ENCODE measurements at places on chromosomes 2 and 18.
A peak's percentile ranks its signal among the peaks of the same experiment; 100 is the strongest.

GRCh38 chr2:55490554-55490953 lies 29.0 kb upstream of the CFAP36 start:
- peak; percentile 61 for DNase-seq

- DNase-seq, result no peak
Observed at GRCh38 chr2:19929226-19929625, 27.4 kb upstream of the TTC32 start.

- DNase-seq, result no peak
Observed at GRCh38 chr2:159186462-159186861, 100.0 kb downstream of the WDSUB1 start.

- DNase-seq, result no peak
Observed at GRCh38 chr2:180227461-180227860, 220.4 kb upstream of the CWC22 start.

DNA sequence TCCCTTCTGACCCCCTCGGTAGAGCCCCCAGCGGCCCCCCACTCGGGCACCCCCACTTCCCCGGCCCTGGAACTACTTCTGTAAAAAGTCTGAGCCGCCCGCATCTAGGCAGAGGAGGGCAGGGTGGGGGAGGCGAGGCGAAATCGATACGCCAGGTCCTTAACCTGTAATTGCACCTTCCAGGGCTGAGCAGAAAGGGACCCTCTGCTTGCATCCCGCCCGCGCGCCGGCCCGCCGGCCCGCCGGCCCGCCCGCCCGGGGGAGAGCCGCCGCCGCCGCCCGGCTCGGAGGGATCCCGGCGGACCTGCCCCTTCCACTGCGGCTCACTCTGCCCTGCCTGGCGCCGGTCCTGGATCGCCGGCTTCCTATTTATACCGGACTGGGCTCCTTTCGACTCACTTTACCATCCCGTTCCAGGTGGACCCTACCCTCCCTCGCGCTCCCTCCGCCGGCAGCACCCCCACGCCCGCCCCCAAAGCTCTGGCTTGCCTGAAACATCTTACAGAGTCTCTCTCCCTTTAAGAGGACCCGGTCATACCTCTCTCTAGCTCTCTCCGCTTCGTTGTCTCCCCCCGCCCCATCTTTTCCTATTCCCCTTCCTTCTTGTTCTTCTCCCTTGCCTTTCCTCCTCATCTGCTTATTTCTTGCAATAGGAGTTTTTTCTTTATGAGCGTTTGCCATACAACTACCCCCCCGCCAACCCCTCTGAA lies 797 bp downstream of the KLHL14 start:
- DNase-seq, result no peak

DNA sequence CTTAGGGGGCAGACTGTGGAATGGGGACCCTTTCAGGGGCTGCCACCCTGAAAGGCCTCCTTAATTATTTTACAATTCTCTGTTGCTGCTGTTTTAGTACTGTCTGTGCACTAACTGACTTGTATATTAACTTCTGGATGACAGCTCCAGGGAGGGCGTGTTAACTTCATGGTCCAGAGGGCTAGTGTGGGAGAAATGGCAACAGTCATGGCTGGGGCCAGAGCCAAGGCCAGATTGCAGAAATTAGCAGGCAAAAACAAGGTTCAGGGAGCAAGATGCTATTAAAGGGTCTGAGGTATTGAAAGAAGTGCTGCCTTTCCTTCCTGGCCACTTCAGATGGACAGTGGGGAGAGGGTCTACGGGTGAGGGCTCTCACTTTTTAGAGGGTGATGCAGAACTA lies 9.1 kb downstream of the WIPF1 start:
- no peak for DNase-seq

GRCh38 chr2:119478188-119478977 lies 45.9 kb downstream of the SCTR start:
- DNase-seq, result no peak

GRCh38 chr2:39923455-39923854 lies 144.4 kb upstream of the THUMPD2 start:
- no peak for DNase-seq

DNA sequence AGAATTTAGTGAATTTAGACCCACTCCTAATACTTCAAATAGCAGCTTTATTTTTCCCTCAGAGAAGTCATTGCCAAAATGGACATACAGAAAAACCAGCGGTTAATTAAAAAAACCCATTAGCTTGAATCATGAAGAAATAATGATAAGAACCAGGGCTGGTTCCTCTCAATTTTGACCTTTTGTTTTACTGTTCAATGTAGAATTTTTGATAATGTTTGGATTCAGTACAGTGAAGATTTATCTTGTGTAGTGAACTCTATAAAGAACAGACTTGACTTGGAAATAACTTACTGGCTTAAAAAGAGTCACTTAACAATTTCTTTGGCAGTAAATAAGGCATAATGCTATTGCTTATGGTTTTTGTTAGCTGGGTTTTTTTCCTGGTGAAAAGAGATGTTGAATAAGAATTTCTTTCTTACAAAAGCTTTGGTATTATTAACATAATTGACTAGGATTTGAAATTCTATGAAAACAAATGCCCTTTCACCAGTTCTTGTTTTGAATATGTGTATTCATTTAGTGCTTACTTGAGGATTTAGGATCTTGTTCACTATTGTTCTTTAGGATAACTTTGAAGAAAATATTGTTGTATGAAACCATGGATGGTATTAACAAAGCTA lies 73.4 kb upstream of the ITPRID2 start:
- DNase-seq, result no peak

DNA sequence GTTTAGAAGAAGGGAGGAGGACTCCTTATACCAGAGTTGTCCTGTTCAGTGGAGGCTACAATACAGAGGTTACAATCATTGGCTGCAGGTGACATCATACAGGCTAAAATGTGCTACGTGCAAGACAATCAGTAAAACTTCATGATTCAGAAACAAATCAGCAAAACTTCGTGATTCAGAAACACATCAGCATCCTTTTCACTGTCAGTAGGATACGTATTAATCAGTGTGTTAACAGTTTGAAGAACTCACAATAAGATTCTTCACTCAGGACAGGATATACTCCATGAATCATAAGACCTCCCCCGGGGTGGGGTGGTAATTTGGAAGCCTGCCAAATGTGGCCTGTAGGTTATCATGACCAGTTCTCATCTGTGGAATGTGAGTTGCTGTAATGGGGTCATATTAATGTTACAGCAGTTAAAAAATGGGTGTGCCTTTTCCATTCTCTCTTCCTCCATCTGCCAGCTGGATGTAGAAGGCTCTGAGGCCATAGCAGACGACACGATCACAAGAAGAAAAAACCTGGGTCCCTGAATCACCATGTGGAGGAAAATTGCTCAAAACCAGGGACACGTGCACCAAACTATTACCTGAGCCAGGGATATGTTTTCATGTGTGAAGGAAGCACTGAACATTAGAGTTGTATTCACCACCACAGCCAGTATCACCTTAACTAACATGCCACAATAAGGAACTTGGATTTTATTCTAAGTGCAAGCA lies 134.8 kb upstream of the CREB1 start:
- peak; percentile 94 for DNase-seq

GRCh38 chr2:121907928-121908327 lies 152.5 kb downstream of the TSN start:
- no peak for DNase-seq

- DNase-seq, result peak; percentile 79
Observed at GRCh38 chr2:159516241-159516758, 100.0 kb downstream of the BAZ2B start.

DNA sequence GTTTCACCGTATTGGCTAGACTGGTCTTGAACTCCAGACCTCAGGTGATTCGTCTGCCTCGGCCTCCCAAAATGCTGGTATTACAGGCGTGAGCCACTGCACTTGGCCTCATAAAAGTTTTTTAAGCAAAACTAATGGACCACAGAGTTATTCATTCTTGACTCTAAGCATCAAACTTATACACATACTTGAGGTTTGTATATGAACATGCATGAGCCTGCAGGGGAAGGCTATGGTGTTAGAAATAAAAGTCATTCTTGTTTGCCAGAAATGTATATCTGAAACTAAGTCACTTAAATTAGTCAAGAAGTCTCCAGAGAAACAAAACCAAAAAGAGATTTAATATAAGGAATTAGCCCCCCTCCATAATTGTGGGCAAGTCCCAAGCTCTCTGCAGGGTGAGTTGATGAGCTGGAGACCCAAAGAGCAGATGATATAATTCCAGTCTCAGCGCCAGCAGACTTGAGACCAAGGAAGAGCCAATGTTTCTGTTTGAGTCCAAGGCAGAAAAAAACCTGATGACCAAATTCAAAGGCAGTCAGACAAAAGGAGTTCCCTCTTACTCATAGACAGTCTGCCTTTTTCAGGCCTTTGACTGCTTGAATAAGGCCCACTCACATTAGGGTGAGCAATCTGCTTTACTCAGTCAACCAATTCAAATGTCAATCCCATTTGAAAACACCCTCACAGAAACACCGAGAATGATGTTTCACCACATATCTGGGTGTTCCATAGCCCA lies 69.0 kb upstream of the DSG1 start:
- DNase-seq, result no peak

GRCh38 chr2:116696223-116696622 lies 1118.3 kb upstream of the DDX18 start:
- no peak for DNase-seq

GRCh38 chr2:229256376-229256775 lies 14.7 kb downstream of the PID1 start:
- no peak for DNase-seq

DNA sequence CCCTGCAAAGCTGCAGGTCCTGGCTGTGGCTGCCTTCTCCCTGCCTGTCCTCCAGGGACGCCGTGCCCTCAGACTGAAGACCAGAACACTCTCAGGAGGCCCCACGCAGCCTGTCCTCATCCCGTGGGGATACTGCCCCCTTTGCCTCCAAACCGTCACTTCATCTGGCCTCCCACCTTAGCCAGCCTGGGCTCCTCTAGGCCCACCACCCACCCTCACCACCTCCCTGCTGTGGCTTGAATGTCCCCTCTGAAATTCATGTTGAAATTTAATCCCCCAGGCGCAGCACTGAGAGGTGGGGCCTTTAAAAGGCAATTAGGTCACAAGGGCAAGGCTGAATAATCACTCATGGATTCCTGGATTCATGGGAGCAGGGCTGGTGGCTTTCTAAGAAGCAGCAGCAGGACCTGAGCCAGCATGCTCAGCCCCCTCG lies 198.2 kb downstream of the SEPTIN10 start:
- no peak for DNase-seq

DNA sequence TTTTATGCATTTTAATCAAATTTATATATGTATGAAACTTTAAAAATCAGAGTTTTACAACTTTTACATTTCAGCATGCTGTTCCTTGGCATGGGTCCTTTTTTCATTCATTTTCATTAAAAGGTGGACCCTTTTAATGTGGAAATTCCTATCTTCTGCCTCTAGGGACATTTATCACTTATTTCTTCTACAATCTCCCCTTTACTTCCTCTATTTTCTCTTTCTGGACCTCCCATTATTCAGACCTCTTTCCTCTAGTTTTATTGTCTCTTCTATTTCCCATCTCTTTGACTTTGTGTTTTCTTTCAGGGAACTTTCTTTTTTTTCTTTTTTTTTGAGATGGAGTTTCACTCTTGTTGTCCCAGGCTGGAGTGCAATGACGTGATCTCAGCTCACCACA lies 5.7 kb downstream of the PROC start:
- no peak for DNase-seq

DNA sequence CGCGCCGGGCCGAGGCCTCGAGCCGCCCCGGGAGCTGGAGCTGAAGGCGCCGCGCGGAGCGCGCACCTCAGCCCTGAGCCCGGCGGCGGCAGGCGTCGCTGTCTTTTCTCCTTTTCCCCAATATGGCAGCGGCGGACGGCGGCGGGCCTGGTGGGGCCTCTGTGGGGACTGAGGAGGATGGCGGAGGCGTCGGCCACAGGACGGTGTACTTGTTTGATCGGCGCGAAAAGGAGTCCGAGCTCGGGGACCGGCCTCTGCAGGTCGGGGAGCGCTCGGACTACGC lies 369 bp downstream of the SMCHD1 start:
- no peak for DNase-seq

- no peak for DNase-seq
Observed at GRCh38 chr2:41856946-41857345, 190.9 kb upstream of the PKDCC start.

GRCh38 chr2:125471963-125472362 lies 1184.0 kb upstream of the GYPC start:
- DNase-seq, result no peak

DNA sequence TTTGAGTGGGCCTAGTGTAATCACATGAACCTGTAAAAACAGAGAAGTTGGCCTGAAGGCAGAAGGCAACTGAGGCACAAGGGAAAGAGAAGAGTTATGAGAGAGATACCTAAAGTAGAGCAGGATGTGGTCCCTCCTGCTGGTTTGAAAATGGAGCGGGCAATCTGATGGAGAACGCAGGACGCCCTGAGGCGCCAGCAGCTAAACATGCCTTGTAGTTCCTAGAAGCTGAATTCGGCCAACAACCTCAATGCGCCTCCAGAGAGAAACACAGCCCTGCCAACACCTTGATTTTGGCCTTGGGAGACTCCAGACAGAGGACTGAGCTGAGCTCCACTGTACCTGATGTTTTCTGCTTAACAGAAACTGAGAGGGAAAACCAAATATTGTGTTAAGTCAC lies 469.9 kb downstream of the SOCS6 start:
- DNase-seq, result no peak

Data from hematopoietic multipotent progenitor cell treated with erythropoietin and hydrocortisone succinate and interleukin-3 and kit ligand, for 8 days (in vitro differentiated cells).